ENCODE measurements at places on chromosomes 13 and 19.

DNA sequence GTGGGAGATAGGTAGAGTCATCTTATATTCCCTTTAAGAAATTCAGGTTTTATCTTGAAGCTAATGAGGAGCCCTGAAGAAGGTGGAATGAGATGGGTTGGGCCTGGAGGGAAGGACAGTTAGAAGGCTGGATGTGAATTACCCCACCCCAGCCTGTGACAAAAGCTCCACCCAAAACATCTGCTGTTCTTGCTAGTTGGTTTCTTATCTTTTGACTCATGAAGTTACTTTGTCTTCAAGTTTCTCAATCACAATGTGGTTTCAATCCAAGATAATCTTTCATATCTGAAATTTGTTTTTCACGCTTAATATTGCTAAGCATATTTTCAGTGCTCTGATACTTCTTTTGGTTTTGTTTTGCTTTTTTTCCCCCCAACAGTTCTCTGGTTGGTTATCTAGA is 38.3 kb upstream of the HMGB1 start:
- no peak for DNase-seq

- no peak for DNase-seq
Observed at GRCh38 chr13:28329395-28330158, 165.4 kb downstream of the FLT1 start.

- DNase-seq, result no peak
Observed at GRCh38 chr13:87680298-87680697, 9.1 kb downstream of the SLITRK5 start.

DNA sequence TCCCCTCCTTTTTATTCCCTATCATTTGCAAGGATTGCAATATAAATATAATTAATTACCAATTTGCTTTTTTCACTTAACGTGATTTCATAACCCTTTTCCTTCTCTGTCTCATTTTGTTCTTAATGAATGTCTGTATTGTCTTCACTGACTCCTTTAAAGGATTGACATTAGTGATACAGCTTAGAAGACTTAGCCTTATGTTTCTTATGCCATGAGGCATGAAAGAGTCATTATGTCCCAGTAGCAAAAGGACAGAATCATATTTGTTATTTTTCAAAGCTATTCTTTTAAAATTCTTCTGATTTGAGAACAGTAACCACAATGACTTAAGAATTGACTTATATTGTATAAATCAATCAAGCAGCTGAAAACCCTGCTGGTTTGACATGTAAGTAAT is 26.2 kb downstream of the SLC10A2 start:
- no peak for DNase-seq

DNA sequence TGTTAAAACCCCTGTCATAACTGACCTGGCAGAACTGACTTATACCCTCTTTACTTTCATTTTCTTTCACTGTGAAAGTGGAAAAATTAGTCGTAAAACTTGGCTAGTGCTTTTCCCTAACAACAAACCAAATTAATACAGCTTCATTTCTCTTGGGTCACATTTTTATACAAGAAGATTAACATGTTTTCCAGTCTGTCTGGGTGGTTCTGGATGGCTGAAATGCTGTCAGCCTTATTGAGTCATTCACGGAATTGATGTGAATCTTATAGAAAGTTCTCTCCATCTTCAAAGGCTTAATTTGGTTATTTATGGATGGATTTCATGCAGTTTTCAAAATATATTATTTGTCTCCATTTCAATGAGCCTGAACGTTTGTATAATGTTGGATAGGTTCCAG is 440.0 kb downstream of the KCTD12 start:
- no peak for DNase-seq

- no peak for DNase-seq
Observed at GRCh38 chr13:52775511-52775910, 35.9 kb upstream of the CNMD start.

DNA sequence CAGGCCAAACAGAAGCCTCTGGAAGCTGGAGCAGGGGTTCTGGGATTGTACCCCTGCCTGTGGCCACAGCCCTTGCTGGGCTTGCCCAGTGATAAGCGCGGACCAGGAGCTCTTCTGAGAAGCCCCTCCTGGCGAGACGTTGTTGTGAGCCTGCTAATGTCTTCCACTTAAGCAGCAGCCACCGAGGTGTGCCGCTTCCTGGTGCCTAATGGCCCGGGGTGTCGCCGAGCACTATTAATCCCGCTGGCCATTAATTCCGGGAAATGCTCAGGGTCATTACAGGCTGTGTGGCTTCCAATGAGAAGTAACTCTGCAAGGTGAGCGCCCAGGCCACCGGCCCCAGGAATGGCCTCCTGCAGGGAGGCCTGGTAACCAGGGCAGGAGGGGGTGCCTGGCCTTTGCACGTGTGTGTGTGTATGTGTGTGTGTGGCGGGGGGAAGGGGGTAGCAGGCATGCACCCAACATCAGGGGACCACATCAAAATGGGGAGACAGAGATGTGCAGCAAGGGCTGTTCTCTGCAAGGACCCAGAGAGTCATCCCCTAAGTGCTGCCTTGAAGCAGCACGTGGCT is 175.0 kb downstream of the URI1 start:
- no peak for DNase-seq

DNA sequence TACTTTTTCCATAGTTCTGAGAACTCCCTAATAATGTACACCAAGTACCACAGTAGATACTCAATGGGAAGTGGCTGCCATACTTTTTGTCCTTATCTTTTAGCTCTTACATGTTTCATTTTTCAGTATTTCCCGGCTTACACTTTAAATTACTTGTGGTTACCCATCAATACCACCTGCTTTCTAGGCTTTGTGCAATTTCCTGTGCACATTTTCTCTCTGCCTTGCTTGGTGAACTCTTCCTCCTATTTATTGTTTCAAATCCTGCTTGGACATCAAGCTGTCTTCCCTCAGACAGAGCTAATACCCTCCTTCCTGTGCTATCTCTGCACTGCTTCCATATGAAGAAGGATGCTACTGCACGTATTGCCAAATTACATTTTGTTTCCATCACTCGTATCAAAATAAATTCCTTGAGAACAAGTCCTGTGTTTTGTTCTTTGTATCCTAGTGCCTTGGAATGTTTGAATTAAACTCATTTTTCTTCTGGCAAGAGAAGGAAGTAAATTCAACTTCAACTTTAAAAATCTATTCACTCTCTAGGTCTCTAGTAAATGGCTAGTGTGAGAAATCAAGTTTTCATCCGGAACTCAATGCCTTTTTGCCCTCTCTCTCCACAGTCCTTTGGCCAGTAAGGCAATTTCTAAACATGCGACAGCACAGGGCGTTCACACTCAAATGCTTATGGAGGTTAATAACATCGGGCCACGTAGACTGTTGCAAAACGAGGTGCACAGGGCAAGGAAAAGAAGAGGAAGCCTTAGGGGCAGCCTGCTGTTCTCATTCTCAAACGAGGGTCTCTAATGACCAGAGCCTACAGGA is 5.6 kb downstream of the ZAR1L start:
- DNase-seq, result no peak

- DNase-seq, result no peak
Observed at GRCh38 chr13:24900507-24900906, 136.5 kb downstream of the RNF17 start.

DNA sequence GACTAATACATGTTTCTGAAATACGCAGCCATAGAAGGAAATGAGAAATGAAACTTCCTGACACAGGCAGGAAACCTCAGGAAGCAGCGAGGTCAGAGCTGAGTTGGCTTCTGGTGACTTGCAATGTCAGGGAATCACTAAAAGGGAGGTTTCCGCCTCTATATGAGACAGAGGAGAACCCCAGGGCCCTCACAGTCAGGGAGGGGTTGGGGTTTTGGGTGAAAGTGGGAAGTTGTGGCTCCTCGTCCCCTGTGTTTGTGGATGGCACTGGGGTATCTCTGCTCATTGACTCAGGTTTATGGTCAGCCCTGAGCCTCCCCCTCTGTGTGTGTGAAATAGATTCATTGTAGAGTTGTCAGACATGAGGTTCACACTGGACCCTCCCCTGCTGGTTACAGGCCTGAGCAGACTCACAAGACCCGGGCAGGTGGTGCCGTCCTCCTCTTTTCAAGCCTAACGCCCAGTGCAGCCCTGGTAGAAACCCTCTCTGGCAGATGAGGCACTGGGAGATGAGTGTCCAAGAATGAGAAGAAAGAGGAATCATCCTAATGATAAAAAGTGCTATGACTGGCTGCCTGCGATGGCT is 5.5 kb upstream of the LILRA6 start:
- no peak for DNase-seq

DNA sequence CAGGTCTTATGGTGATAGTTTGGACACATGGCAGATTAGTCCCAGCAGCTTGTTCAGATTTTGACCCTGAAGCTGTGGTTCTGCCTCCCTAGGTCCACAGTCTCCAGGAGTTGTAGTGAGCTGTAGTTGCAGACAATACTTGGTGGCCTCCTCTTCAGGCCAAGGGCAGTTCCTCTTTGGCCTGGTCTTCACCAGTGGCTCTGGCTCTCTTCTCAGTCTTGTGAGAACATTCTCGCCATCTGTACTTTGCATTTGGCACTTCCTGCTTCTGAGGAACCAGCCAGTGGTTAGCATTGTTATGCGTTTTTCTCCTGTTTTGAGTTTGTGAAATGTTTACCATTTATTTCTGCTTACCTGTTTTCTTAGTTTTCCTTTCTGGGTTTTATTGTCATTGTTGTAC is 40.7 kb downstream of the PCCA start:
- DNase-seq, result no peak

DNA sequence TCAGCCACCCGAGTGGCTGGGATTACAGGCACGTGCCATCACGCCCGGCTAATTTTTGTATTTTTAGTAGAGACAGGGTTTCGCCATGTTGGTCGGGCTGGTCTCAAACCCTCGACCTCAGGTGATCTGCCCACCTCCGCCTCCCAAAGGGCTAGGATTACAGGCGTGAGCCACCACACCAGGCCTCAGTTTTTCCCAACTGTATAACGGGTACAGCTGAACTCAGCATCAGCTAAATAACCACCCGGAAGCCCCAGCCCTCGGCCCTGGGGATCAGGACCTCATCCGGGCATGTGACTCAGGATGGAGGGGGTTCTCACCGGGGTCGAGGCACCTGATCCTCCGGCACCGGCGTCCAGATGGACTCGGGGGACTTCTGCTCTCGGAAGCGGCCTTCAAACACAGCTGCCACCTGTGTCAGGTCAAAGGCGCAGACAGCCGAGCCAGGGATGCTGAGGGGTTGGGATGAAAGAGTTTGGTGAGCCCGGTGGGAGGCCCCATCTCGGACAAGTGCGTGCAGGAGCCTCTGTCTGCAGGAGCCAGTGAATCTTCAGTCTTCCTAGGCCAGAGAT is 8.9 kb downstream of the SEMA6B start:
- no peak for DNase-seq

DNA sequence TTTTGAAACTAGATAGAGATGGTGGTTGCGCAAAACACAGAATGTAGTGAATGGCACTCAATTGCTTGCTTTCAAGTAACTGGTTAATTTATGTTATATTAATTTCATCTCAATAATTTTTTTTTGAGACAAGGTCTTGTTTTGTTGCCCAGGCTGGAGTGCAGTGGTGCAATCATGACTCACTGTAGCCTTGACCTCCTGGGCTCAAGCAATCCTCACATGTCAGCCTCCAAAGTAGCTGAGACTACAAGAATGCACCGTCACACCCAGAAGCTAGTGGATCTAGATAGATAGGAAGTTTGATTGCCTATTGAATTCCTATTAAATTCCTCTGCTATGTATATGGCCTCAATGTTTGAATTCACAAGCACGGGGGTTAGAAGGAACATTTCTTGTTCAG is 26.4 kb upstream of the ADGRE2 start:
- DNase-seq, result no peak

DNA sequence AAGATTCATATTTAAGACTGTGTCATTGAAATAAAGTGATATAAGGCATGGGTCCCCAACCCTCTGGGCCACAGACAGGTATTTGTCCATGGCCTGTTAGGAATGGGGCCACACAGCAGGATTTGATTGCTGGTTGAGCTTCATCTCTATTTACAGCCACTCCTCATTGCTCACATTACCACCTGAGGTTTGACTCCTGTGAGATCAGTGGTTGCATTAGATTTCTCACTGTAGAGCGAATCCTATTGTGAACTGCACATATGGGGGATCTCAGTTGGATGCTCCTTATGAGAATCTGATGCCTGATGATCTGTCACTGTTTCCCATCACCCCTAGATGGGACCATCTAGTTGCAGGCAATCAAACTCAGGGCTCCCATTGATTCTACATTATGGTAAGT is 132.1 kb downstream of the PCDH17 start:
- no peak for DNase-seq

- DNase-seq, result no peak
Observed at GRCh38 chr19:34314437-34315313, 50.3 kb upstream of the GPI start.

DNA sequence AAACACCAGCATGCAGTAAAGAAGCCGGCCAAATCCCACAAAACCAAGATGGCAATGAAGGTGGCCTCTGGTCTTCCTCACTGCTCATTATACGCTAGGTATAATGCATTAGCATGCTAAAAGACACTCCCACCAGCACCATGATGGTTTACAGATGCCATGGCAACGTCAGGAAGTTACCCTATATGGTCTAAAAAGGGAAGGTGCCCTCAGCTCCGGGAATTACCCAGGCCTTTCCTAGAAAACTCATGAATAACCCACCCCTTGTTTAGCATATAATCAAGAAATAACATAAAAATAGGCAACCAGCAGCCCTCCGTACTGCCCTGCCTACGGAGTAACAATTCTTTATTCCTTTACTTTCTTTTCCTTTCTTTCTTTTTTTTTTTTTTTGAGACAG is 21.1 kb upstream of the PLEKHF1 start:
- no peak for DNase-seq

DNA sequence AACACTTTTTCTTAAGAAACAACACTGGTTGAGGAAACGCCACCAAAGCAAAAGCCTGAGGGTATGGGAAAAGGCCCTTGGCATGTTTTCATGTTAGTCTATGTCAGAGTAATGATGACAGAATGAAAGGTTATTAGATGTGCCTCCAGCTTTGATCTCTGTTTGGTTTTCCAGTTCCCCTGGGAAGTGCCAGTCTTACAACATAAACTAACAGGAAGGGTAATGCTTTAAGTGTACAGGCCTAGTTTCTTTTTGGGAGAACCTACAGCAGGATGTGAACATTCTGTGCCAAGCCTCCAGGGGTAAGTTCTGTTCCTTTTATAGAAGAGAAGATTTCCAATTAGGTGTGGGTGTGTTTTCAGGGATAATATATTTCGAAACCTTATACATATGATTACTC is 121.7 kb downstream of the FNDC3A start:
- DNase-seq, result no peak

DNA sequence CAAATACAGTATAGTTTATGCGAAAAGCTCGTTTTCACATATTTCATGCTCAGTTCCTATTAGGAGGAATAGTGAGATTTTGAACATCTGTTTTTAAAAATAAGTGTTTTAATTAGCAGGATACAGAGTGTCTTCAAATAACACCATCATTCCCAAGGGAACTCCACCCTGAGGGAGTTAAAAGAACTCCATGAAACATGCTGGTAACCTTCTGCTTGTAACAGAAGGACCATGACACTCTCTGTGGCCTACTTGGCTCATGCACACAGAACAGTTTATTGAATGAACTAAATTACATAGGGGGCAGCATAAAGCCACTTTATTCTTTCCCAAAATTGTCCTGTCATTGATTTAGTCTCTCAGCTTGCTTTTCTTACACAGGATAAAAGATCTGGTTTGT is 809.5 kb upstream of the SLITRK6 start:
- DNase-seq, result no peak

- no peak for DNase-seq
Observed at GRCh38 chr13:75850916-75851315, 214.8 kb downstream of the LMO7 start.

- no peak for DNase-seq
Observed at GRCh38 chr13:113907635-113908617, 44.0 kb upstream of the GAS6 start.

Measured in activated gamma-delta T cell (primary cell).